ENCODE measurements at places on chromosomes 11 and 22.

DNA sequence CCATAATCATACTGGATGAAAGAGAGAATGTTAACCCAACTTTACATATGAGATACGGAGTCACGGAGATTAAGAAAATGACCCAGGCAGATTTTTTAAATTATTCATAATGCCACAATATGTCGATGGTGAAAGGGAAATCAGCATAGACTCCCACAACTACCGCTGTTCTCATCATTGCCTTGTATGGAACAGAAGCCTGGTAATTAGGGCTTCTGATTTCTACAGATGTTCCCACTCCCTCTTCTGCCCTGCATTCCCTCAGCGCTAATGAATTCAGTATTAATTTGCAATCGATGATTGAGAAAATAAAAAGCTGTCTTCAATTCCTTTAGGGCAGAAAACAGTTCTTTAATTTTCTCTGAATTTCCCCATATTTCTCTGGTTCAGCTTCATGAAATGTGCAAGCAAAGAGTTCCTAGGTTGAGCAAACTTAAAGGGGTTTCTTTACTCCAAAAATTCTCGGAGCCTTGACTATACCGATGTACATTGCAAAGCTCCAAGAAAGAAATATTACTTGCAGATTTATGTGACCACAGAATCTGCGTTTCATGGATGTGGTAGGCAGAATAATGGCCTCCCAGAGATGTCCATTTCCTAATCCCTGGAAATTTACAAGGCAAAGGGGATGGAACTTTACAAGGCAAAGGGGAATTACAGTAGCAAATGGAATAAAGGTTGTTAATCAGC, 134.9 kb upstream of the ZC3H12C start:
- DNase-seq = no peak

DNA sequence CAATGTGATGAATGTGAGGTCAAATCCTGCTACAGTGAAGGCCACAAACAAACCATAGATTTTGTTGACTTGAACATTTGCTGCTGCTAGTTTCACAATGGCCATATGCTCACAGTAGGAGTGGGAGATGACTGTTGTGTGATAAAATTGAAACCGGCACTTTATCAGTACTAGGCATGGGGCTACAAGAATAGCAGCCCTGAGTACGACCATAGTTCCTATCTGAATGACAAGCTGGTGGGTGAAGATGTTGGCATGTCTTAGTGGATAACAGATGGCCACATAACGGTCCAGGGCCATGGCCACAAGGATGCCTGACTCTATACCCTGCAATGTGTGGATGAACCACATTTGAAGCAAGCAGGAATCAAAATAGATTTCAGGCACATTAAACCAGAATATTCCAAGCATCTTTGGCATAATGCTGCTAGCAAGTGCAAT, 2.8 kb downstream of the OR52A1 start:
- DNase-seq = no peak

DNA sequence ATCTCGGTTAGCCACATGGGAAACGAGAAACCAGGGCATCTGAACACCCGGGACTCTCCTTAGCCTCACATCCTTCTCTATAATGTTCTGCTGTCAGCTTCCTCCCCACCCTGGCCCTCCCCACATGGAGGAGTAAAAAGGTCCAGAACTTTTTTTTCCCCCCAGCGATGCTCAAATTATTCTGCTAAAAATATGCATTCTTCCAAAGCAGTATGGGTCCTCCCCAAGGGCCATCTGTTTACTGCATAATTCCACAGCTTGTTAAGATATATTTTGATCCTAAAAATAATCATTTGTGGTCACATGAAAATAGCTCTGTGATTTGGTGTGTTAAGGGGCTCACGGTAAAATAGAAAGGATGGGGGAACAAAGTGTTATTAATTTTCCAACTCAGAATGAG, 281.5 kb upstream of the NARS2 start:
- no peak for DNase-seq

- DNase-seq = no peak
These were observed 243.4 kb downstream of the NXPE2 start for GRCh38 chr11:114921697-114922096.

GRCh38 chr22:30159561-30160353, 79.5 kb downstream of the HORMAD2 start:
- no peak for DNase-seq

GRCh38 chr22:32538521-32538920, 63.9 kb downstream of the FBXO7 start:
- DNase-seq = no peak

- DNase-seq = no peak
These were observed 61.3 kb downstream of the MYH9 start for GRCh38 chr22:36326178-36327161.

GRCh38 chr11:92179017-92179670, 45.5 kb upstream of the FAT3 start:
- DNase-seq = no peak

GRCh38 chr22:27283714-27284113, 517.8 kb downstream of the MN1 start:
- no peak for DNase-seq

- no peak for DNase-seq
These were observed 760.6 kb downstream of the NTM start for GRCh38 chr11:132131047-132131446.

- no peak for DNase-seq
These were observed 24.4 kb upstream of the SMIM35 start for GRCh38 chr11:118111019-118111743.

DNA sequence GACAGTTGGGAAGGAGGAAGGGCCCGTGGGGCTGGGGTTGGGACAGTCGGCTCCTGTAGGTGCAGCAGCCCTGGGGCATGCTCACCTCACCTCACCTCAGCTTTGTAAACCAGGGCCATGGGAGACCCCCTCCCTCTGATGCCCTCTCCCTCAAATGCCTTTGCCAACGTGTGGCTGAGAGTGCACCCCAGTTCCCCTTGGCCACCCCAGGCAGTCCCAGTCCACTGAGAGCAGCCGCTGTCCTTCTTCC, 4.2 kb upstream of the NEAT1 start:
- DNase-seq = no peak

DNA sequence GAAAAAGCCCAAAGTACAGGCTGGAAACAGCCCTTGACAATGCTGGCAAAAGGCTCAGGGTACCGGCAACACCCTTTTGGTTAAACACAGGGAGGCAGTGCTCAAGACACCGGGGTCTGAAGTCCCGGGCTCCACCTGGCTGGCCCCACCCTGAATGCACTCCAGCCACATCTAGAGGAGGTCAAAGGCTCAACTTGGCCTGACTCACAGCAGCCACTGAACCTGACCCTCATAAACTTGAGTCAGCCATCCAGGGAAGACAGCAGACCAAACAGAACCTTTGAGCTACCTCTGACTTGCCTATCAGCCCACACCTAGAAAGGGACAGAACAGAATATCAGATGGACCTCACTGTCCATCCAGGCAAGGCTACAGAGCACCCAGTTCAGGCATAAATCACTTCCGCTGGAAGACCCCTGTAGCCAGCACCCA, 3.8 kb downstream of the CFL1 start:
- DNase-seq = no peak

DNA sequence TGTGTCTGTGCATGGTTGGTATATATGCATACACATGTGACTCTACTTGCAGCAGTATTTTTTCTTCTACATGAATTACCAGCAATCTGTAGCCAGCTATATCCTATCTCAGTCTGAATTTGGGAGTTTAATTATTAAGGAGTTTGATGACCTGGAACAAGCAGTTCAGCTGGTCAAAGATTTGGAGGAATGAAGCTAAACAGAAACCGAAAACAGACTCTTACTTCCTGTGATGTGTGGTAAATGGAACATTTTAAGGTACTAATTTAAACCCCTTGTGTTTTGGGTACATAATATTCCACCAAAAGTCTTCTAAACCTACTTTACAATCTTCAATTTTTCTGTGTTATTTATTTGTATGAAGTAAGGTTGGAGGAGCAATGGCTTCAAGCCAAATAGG, 124.4 kb upstream of the PGR start:
- DNase-seq = no peak

DNA sequence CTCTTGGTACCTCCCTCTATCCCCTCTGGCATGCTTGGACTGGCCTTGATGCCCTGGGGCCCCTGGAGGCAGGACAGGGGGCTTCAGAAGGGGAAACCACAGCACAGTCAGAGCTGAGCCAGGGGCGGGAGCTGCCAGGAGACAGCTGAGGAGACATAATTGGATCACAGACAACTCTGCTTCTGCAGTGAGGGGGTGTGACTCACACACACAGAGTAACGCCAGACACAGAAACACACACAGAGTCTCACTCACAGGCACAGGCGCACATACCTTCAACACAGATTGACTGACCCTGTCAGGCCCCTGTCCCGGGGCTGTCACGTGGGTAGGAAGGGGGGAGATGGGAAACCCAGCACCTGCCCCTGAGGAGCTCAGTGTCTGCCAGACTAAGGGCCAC, 20.6 kb downstream of the STARD10 start:
- peak; percentile 86 for DNase-seq

- no peak for DNase-seq
These were observed 96.5 kb upstream of the NCAM1 start for GRCh38 chr11:112864672-112865071.

GRCh38 chr22:43446037-43446803, 34.4 kb downstream of the MPPED1 start:
- DNase-seq = no peak

GRCh38 chr11:83601914-83602527, 315.9 kb upstream of the CCDC90B start:
- no peak for DNase-seq

GRCh38 chr22:30004101-30004500, 76.2 kb upstream of the HORMAD2 start:
- DNase-seq = no peak

GRCh38 chr11:63870351-63871140, 31.6 kb downstream of the MARK2 start:
- DNase-seq = peak; percentile 37

- DNase-seq = no peak
These were observed 14.8 kb downstream of the APLNR start for GRCh38 chr11:57222239-57222638.

DNA sequence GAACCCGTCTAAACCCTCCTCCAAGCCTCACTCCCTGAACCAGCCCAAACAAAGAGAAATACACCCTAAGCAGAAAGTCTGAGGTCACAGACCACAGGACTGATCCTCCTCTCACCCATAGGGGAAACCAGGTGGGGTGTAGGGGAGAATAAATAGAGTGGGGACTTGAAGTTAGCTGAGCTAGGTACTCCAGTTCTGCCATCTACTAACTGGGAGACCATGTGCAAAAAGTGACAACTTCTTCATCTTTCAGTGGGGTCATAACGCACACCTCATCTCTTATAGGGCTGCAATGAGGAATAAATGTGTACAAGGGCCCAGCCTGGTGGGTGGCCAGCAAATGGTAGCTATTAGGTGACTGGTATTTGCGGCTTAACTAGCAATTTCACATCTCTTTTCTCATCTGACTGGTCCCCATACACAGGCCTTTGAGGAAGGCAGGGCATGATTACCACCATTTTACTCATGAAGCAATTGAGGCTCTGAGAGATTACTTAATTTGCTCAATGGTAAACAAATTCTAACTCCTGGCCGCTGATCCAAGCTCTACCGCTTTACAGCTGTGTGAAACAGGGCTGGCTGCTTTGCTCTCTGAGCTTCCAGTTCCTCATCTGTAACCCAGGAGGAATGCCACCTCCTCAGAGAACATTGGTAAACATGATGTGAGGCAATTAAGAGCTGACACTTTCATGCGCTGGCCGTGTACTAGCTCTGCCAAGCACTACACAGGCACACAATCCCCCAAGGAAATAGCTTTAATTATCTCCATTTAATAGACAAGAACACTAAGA, 16.6 kb downstream of the TBC1D10A start:
- no peak for DNase-seq

- peak; percentile 70 for DNase-seq
These were observed 27.0 kb upstream of the SLC25A18 start for GRCh38 chr22:17536269-17536668.

GRCh38 chr11:76808996-76809395, 25.8 kb downstream of the TSKU start:
- no peak for DNase-seq

GRCh38 chr11:100948936-100949335, 180.7 kb downstream of the PGR start:
- DNase-seq = no peak

DNA sequence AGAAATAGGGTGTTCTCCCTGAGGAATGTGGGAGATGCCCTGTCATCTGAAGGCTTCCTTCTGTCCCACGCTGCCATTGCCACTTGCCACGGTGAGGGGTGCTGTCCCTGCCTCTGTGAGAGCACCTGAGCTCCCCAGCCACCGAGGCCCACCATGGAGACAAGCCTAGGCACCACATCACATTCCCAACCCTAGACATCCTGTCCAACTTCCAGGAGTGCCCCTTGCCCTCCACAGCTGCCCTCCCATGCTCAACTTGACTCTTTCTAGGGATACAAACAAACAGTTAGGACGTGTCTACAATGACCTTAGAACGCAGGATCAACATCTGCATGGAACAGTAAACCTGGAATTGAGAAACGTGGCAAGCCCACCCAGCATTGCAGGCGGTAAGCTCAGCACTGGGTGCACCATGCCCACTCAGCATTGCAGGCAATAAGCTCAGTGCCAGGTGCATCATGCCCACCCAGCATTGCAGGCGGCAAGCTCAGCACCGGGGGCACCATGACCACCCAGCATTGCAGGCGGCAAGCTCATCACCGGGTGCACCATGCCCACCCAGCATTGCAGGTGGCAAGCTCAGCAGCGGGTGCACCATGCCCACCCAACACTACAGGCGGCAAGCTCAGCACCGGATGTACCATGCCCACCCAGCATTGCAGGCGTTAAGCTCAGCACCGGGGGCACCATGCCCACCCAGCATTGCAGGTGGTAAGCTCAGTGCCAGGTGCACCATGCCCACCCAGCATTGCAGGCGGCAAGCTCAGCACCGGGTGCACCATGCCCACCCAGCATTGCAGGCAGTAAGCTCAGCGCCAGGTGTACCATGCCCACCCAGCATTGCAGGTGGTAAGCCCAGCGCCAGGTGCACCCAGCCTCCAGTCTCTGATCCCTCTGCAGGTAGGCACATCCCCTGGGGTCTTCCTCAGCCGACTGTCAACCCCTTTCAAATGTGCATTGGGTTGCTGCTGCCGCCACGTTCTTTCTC, 1463.9 kb downstream of the TBC1D22A start:
- no peak for DNase-seq

All from right forelimb (tissue), 1 donor.